ENCODE measurements at places on chromosomes 6 and 20.

- no peak for DNase-seq
These were observed 171.1 kb upstream of the SPTLC3 start for GRCh38 chr20:12837646-12838045.

DNA sequence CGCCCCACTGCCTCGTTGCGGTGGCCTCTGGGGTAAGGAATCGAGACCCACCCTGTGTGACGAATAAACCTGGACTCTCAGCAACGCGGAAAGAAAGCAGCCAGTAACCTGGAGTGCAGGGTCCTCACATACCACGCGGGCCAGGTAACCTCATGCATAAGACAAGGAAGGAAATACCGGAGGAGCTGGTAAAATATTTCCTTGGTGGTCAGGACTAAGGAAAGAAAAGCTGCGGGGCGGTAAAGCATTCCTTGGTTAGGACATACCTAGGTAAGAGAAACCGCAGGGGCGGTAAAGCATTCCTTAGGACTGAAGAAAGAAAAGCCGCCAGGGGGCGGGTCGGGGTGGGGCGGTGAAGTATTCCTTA, 80.7 kb downstream of the SYTL3 start:
- DNase-seq: no peak

DNA sequence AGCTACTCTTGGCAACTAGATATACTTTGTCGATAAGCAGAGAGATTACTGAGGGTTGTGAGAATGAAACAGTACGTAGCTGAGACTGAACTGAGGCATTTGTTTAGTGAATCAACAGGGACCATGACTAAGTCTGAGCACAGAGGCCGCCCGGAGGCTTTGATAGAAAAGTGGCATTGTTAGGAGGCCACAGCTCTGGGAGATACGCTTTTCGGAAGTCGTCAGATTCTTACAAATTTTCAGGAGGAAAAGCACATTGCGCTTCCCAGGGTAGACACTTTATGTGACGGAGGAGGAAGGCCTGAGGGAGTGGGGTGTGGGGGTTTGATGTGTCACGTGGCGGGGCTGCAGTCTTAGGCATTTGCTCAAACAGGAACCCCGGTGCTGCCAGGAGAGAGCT, 69.4 kb downstream of the PSMG4 start:
- no peak for DNase-seq

DNA sequence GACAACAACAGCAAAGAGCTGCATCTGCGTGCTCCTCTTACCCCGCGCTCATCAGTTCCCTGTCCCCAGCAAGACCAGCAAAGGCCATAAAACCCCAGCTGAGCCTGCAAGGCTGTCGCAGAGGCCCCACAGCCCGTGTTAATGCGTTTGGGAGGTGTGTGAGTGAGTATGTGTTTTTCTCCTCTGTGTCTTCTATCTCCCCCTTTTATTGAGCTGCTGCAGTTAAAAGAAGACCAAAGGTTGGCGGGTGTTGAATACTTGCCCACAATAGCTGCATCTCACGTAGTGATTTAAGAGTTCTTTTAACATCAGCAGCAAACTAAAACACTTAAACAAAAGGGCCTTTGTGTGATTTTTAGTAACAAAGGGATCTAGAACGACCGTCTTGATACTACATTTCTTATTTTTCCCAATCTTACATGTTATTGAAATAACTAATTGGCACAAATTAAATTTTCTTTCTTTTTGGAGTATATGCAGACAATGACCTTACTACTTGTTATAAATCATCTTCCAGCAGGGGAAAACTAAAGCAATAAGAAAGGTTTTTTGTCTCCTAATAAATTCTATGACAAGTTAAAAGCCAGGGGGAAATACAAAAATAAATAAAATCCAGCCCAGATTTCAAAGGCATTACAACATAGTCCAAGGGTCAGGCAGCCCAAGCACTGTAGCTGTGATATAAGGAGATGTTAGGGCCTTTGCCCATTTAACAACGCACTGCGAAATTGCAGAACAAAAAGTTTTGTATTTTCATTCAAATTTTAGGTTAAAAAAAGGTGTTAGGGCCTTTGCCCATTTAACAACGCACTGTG, 27.2 kb upstream of the CNKSR3 start:
- no peak for DNase-seq

DNA sequence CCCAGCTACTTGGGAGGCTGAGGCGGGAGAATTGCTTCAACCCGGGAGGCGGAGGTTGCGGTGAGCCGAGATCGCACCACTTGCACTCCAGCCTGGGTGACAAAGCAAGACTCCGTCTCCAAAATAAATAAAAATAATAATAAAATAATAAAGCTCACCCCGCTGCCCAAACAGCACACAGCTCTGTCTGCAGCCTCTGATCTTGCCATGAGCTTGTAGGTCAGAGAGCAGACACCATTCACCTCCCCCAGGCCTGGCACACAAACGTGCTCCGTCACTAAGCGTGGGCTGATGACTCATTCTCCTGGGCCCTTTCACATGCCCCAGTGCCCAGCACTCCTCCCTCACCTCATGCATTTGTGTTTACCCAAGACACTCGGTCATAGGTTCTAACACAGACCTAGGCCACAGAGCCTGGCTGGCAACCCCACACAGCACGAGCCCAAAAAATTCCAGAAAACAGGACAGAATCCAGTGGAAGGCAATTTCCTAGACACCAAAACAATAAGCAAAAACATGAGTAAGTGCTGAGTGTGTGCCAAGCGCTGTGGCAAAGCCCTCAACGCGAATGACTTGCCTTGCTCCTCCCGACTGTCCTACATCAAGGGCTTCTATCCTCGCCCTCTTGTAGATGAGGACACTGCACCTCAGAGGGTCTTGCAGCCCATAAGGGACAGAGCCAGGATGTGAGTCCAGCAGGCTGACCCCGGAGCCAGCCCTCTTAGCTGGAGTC, 18.0 kb downstream of the ATP9A start:
- DNase-seq: peak; percentile 93

DNA sequence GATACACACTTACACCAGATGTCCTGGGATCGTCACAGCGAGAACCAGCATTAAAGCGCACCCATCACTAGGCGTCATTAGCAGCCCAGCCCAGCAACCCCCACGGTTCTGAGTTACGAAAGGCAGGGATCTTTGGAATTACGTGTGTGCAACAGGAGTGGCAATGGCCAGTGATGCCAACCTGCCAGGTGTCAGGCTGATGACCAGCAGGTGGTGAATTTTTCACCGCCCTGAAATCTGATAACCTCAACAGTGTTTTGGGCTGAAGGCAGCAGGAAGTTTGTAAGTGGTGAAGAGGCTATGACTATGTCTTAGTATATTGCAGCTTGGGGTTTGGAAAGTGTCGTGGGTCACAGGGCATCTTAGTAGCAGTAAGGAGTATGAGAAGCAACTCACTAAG, 166.1 kb downstream of the TMEM242 start:
- no peak for DNase-seq
